Stimulated activated CD4-positive, alpha-beta T cell treated with anti-CD3 and anti-CD28 coated beads, Interleukin-15, amount 100 ng/mL, for 48 hours (primary cell): ENCODE measurements at places on chromosomes 6 and 20.

- DNase-seq: no peak
These were observed 260.4 kb downstream of the PTPRK start for GRCh38 chr6:128259730-128260685.

DNA sequence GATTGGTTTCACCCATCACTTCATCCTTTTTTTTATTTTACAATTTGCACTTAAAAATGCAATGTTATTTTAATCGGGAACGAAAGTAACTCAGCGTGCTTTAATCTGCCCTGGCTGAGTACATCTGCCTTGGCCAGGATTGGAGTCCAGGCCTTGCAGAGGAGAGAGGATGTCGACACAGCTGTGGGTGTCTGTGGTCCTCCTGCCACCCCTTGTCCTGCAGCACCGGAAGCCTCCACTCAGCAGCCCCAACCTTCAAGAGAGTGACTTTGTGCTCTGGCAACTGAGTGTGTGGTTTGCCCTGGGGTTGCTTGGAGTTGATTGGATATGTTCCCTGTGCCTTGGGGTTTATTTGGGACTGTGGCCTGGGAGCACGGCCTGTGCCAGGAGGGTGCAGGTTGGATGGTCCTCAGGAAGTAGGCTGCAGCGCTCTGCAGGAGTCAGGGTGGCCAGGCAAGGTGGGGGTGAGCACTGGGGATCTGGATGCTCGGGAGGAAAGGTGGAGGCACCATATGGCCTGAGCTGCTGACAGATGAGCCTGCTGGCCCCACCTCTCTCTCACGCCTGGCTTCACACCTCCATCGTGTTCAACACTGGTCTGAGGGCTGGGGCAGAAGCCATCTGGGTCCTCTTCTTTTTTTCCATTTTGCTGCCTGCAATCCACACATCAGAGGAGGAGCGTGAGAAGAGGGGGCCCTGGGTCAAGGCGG, 4.3 kb downstream of the MYT1 start:
- DNase-seq: no peak

DNA sequence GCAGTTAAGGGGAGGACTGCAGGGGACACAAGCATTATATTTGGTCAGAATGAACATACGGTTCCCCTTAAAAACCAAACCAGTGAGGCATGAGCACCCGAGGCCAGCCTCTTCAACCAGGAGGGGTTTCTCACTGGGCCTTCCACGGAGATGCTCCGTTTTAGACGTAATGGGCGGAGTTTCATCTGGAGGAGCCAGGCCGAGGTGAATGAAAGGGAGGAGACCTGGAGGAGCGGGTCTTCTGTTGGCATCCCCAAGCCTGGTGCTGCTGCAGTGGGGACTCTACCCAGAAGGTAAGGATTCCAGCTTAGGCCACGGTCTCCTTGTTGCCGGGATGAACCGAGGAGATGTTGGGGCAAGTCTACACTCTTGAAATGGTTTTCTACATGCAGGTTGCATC, 47.4 kb downstream of the ADNP start:
- no peak for DNase-seq

DNA sequence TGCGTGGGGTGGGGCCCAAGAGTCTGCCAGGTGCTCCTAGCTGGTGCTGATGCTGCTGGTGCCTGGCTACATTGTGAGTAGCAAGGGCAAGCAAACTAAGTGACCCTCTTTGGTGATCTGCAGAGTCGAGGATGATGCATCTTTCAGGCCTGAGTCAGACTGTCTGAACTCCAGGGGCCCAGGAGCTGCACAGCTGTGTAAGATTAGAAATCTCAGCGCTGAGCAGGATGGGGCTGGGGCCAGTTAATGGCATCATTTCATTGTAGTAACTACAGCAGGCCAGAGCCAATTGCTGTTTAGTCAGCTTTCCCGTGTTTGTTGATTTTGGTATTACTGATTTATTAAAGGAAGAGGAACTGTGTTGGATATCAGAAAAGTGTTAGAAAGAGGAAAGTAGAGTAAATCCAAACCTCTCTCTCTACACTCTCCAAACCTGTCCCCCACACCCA, 365.2 kb downstream of the PAX1 start:
- DNase-seq: no peak
